ENCODE measurements at places on chromosomes 6 and 20.

GRCh38 chr6:152462716-152463115 is 174.4 kb downstream of the SYNE1 start:
- no peak for DNase-seq

- no peak for DNase-seq
Measured at GRCh38 chr20:62227977-62228958, 8.2 kb upstream of the HRH3 start.

DNA sequence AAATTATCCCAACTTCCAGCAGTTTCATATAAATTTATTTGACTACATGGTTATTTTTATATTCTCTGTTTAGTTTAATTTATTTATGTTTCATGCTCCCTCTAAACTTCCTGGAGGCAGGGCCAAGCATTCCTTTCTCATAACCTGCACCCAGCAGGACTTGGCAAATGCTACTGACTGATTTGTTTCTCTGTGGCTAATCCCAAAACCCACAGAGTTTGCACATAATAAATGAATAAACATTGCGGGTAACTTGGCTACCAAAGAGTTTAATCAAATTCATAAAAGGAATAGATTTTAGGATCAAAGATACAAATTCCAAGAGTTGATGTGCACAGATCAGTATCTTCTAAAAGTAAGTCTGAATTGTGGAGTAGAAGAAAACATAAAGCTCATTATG is 239.5 kb downstream of the SLC35F1 start:
- no peak for DNase-seq

DNA sequence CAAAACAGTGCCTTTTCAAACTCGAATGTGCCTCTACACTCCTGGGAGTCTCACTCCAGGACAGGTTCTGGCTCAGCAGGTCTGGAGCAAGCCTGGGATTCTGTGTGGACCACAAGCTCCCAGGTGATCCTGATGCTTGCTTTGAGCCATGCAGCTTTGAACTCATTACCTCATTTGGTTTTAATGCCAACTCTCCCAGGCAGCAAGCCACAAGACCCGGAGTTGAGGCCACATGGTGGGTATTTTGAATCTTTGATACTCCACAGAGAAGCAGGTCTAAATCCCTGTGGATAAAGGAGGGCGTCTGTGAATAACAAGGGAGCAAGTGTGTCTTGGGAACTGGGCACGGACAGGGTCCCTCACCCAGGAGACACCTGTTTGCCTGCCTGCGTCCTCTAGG is 205.4 kb upstream of the CST7 start:
- DNase-seq = no peak

All from stimulated activated CD4-positive, alpha-beta T cell treated with anti-CD3 and anti-CD28 coated beads, Interleukin-4, amount 100 ng/mL, for 4 hours (primary cell).